ENCODE measurements at places on chromosomes 1 and 21. TPM values are rescaled to one million over a fixed set of nuclear protein-coding genes. Genes with fewer than 3 reads are reported as not detected.
A peak's percentile ranks its signal among the peaks of the same experiment; 100 is the strongest.

DNA sequence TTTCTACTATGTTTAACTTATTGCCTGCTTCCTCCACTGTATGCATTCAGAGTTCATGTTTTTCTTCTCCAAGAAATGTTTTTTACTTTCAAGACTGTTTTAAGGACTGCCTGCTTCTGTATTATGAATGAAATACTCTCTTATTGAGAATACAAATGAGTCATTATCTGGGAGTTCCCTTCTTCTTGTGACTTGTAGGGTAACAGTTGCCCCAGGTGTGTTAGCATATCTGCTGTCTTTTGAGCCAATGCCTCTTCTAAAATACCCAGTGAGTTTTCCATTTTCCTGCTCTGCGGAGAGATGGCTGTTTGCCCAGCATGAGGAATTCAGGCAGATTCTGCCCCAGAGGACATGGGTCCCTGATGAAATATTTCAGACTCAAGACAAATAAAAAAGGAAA lies 34.1 kb upstream of the ST6GALNAC5 start:
- DNase-seq, result no peak
- H3K27me3 ChIP-seq, result no peaks in the 10 kb centered on the region
- H3K4me1 ChIP-seq, result no peaks in the 10 kb centered on the region
- no peak overlapping the region for H3K4me3 ChIP-seq
- H3K36me3 ChIP-seq, result no peaks in the 10 kb centered on the region

GRCh38 chr21:34157521-34157920 lies 84.1 kb downstream of the MRPS6 start:
- H3K36me3 ChIP-seq, result no peaks in the 10 kb centered on the region
- H3K27me3 ChIP-seq, result no peaks in the 10 kb centered on the region
- H3K4me3 ChIP-seq, result no peak overlapping the region
- DNase-seq, result no peak
- peaks cover 11% of the 10 kb centered on the region for H3K4me1 ChIP-seq

GRCh38 chr1:235532360-235532759 lies 28.1 kb upstream of the B3GALNT2 start:
- H3K27ac ChIP-seq, result no peak overlapping the region
- no peak for DNase-seq
- H3K4me3 ChIP-seq, result no peak overlapping the region
- no peaks in the 10 kb centered on the region for H3K4me1 ChIP-seq
- H3K27me3 ChIP-seq, result no peaks in the 10 kb centered on the region

DNA sequence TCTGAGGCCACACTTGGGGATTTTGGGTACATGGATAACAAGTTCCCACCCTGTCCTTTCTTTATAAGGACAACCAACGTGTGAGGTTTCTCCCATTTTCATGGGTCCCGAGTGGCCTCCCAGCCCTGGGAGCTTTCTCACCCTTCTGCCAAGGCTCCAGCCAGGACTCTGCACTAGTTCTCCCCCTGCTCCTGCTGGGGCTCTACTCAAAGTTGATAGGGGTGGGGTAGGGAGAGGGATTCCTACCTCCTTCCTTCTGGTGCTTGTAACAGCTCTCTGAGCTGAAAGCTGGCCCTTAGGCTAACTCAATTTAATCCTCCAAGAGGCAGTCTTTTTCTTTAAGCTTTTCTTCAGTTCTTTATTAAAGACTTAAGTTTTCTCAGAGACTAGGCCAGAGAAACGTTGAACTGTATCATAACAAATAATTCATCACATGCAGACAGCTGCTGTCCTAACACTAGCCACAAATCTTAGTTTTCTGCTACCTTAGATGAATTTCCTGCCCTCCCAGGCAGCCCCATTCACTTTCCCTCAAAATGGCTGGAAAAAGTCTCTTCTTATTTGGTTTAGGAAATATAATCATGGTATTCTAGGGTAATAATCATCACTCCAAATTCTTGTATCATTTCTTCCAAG lies 22.4 kb upstream of the DR1 start:
- no peak overlapping the region for H3K4me3 ChIP-seq
- no peaks in the 10 kb centered on the region for H3K27me3 ChIP-seq
- no peaks in the 10 kb centered on the region for H3K36me3 ChIP-seq
- peak overlapping the region; percentile 84 for H3K27ac ChIP-seq

DNA sequence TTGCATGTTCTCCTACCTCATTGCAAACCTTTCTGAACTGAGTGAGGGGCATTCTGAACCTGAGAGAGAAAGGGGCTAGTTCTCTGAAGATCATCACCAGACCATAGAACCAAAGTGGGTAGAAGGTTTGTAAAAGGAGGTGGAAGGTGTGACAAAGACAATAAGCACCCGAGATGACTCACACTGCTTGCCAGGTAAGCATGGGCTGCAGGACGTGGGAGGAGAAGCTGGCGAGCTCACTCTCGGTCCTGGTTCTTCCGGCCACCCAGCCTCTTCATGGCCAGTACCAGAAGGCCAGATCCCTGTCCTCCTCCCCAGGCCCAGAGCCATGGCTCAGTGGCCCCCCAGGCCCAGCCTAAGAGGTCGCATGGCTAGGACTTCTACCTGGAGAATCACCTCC lies 128.3 kb downstream of the TMEM53 start:
- no peaks in the 10 kb centered on the region for H3K36me3 ChIP-seq
- H3K27ac ChIP-seq, result no peak overlapping the region
- peaks cover 48% of the 10 kb centered on the region for H3K27me3 ChIP-seq
- H3K4me1 ChIP-seq, result no peaks in the 10 kb centered on the region

- no peak for DNase-seq
- no peak overlapping the region for H3K4me3 ChIP-seq
- H3K27ac ChIP-seq, result no peak overlapping the region
- no peaks in the 10 kb centered on the region for H3K4me1 ChIP-seq
- H3K27me3 ChIP-seq, result no peaks in the 10 kb centered on the region
Measured at GRCh38 chr1:84632673-84633434, 57.4 kb downstream of the SSX2IP start.

- no peaks in the 10 kb centered on the region for H3K27me3 ChIP-seq
- peak overlapping the region; percentile 88 for H3K4me3 ChIP-seq
- peak overlapping the region; percentile 47 for H3K27ac ChIP-seq
- no peaks in the 10 kb centered on the region for H3K36me3 ChIP-seq
Measured at GRCh38 chr1:6260433-6260934, 414 bp downstream of the GPR153 start.

GRCh38 chr1:227944090-227944930 lies 3.4 kb downstream of the WNT9A start:
- H3K36me3 ChIP-seq, result no peaks in the 10 kb centered on the region
- peak; percentile 50 for DNase-seq
- no peak overlapping the region for H3K27ac ChIP-seq
- H3K4me3 ChIP-seq, result no peak overlapping the region
- H3K4me1 ChIP-seq, result peaks cover 40% of the 10 kb centered on the region

- no peak for DNase-seq
- H3K4me1 ChIP-seq, result peaks cover 6% of the 10 kb centered on the region
- H3K27me3 ChIP-seq, result no peaks in the 10 kb centered on the region
- H3K27ac ChIP-seq, result no peak overlapping the region
Measured at GRCh38 chr21:15293240-15293639, 228.4 kb upstream of the NRIP1 start.

DNA sequence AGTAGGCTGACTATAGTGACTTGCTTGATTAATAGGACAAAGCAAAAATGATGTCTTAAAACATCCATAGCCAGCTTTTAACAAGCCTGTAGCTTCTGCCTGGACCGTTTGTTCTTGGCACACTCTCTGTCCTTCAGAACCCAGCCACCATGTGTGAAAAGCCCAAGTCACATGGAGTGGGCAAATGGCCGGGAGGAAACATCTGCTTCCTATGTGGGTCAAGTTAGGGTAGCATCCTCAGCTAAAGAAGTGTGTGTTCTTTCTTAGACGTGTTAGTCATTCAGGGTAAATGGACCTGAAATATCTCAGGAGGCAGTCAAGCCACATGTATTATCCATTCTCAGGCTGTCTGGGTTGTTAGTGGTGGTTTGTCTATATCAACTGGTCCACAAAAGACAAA lies 23.4 kb downstream of the RD3 start:
- H3K27me3 ChIP-seq, result no peaks in the 10 kb centered on the region
- DNase-seq, result no peak
- no peak overlapping the region for H3K27ac ChIP-seq
- no peaks in the 10 kb centered on the region for H3K36me3 ChIP-seq
- peaks cover 16% of the 10 kb centered on the region for H3K4me1 ChIP-seq
- H3K4me3 ChIP-seq, result no peak overlapping the region

DNA sequence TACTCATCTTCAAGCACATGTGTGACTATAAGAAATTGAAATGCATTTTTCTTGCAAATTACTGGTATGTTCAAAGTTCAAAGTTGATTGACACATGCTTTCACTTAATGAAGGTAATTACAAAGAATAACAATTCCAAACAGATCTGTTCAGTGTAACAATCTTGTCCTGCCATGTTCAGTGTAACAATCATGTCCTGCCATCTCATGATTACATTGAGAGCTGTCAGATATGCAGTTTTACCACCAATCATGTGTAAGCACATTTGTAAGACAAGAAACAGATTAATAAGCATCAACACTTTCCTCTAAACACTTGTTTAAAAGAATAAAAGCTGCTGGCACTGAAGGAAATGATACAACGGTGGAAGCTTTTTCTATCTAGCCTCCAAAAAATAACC lies 80.3 kb upstream of the ZNF281 start:
- H3K36me3 ChIP-seq, result no peaks in the 10 kb centered on the region
- no peak overlapping the region for H3K4me3 ChIP-seq
- DNase-seq, result no peak
- peaks cover 6% of the 10 kb centered on the region for H3K4me1 ChIP-seq

DNA sequence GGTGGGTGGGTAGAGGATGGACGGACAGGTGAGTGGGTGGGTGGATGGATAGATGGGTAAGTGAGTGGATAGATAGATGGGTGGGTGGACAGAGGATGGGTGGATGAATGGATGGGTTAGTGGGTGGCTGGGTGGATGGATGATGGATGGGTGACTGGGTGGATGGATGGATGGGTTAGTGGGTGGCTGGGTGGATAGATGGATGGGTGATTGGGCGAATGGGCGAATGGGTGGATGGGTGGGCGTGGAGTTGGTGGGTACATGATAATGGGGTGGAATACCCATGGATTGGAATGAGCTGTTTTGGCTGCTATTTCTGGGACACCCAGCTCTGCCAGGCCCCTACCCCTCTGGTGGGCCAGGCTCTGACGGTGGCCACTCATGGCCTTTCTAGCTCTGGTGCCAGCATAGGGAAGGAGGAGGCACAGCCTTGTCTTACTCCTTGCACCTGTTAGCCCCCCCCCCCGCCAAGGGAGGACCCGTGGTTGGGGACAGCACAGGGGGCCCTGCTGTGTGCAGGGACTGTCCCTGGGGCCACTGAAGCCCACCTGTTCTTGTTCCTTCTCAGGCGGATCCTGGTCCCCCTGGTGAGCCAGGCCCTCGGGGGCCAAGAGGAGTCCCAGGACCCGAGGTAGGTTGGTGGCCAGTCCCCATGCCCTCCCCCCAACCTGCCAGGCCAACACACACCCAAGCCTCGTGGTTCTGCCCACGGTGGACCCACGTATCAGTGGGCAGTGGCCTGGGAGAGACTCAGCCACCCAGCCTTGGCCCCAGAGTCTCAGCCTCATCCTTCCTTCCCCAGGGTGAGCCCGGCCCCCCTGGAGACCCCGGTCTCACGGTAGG lies 26.4 kb downstream of the COL6A2 start:
- H3K4me3 ChIP-seq, result no peak overlapping the region
- no peaks in the 10 kb centered on the region for H3K27me3 ChIP-seq
- peak; percentile 71 for DNase-seq
- peaks cover 84% of the 10 kb centered on the region for H3K36me3 ChIP-seq
- H3K27ac ChIP-seq, result no peak overlapping the region

DNA sequence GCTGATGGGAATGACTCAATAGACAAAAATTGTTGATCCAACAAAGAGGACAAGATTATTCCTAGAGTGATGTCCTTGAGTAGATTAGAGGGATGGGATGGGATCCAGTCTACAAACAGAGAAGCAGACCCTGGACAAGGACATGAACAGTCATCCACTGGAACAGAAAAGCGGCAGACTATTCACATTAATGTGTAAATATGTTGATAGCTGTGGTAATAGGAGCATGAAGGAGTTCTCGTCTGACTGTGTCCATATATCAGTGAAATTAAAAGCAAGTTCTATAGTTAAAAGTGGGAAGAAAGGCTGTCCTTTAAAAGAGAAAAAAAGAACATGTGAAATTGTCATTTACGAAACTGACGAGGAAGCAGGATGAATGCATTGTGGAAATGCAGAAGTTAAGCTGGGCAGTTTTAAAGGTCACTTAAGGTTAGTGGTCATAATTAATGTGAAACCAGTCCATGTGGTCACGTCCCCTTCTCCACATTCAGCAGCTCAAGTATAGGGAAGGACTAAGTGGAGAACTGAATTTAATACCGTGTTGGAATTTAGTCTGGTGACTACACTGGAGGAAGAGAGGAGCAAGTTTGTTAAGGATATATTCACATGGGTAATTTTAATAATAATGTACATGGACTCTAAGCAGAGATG lies 62.1 kb downstream of the PIK3R3 start:
- no peaks in the 10 kb centered on the region for H3K27me3 ChIP-seq
- no peak overlapping the region for H3K4me3 ChIP-seq
- peaks cover 2% of the 10 kb centered on the region for H3K4me1 ChIP-seq
- DNase-seq, result no peak
- no peak overlapping the region for H3K27ac ChIP-seq

GRCh38 chr1:47257224-47257623 lies 25.2 kb upstream of the TAL1 start:
- no peaks in the 10 kb centered on the region for H3K4me1 ChIP-seq
- no peak for DNase-seq
- H3K4me3 ChIP-seq, result no peak overlapping the region
- no peaks in the 10 kb centered on the region for H3K36me3 ChIP-seq

GRCh38 chr1:167734841-167735240 lies 13.1 kb downstream of the MPZL1 start:
- no peak overlapping the region for H3K4me3 ChIP-seq
- H3K4me1 ChIP-seq, result peaks cover 9% of the 10 kb centered on the region
- no peak overlapping the region for H3K27ac ChIP-seq
- H3K27me3 ChIP-seq, result no peaks in the 10 kb centered on the region

GRCh38 chr1:69438056-69438795 lies 129.5 kb upstream of the LRRC7 start:
- no peaks in the 10 kb centered on the region for H3K36me3 ChIP-seq
- H3K27ac ChIP-seq, result no peak overlapping the region
- H3K4me1 ChIP-seq, result no peaks in the 10 kb centered on the region
- DNase-seq, result no peak
- H3K4me3 ChIP-seq, result no peak overlapping the region

DNA sequence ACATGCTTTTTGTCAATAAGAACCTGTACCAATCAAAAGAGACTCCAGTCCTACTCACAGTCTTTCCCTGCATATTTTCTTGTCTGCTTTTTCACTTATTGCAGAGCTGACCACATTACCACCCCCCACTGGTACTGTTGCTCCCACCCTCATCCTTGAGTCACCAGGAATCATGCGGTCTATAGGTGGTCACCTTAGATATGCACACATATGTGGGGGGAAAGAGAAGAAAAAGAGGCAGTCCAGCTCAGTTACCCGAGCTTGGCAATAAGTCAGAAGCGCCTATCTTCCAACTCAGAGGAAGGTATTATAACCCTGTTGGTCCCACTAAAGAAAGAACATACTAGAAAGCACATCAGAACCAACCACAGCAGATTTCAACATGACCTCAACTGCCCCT lies 119.2 kb downstream of the SMYD2 start:
- no peak for DNase-seq
- H3K27ac ChIP-seq, result no peak overlapping the region
- no peak overlapping the region for H3K4me3 ChIP-seq
- H3K4me1 ChIP-seq, result peaks cover 6% of the 10 kb centered on the region
- H3K36me3 ChIP-seq, result peaks cover 32% of the 10 kb centered on the region

GRCh38 chr1:41713557-41714327 lies 205.0 kb downstream of the HIVEP3 start:
- H3K4me1 ChIP-seq, result peaks cover 6% of the 10 kb centered on the region
- no peak overlapping the region for H3K4me3 ChIP-seq
- H3K36me3 ChIP-seq, result no peaks in the 10 kb centered on the region
- H3K27ac ChIP-seq, result no peak overlapping the region

The CD52 gene
- total RNA-seq, result 2.3 TPM

The DNAJC6 gene
- total RNA-seq, result 3.5 TPM

The BRDT gene
- not detected for total RNA-seq

The MR1 gene
- 11.9 TPM for total RNA-seq
